Stimulated activated CD4-positive, alpha-beta T cell treated with anti-CD3 and anti-CD28 coated beads, Interleukin-2, amount 100 ng/mL, for 48 hours (primary cell): ENCODE measurements at places on chromosomes 13 and 19.
A peak's percentile ranks its signal among the peaks of the same experiment; 100 is the strongest.

DNA sequence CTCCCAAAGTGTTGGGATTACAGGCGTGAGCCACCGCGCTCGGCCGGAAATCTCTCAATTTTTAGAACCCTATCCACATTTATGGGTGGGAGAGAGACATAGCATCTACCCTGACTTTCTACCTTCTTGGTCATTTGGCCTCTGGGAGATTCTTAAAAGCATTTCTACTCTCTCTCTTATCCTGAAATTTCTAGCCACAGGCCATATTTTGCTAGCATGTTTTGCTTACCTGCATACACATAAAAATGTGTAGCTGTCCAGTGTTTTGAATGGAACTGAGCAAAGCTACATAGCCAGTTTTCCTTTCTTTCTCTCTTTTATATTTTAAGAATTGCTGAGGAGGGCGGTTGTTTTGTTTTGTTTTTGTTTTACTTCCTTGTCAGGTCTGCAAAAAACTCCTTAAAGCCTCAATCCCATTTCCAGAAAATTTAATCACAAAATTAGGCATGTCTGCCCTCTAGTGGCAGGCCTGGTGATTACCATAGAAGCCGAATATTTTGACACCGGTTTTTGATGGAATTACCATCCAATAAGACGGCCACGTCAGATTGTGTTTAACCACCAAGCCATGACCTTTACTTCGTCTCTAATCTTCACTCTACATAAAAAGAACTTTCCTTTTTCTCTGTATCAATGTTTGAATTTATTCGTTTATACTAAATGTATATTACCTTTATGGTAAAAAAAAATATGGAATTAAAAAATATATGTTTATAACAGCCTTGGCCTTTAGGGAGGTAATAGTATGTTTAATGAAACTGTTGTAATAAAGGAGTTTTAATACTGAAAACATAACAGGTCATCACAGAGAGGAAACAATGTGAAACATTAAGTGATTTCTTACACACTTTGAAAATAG, 34.4 kb upstream of the OXGR1 start:
- DNase-seq, result peak; percentile 58

- no peak for DNase-seq
These were observed 56.1 kb upstream of the STK24 start for GRCh38 chr13:98632961-98633360.

DNA sequence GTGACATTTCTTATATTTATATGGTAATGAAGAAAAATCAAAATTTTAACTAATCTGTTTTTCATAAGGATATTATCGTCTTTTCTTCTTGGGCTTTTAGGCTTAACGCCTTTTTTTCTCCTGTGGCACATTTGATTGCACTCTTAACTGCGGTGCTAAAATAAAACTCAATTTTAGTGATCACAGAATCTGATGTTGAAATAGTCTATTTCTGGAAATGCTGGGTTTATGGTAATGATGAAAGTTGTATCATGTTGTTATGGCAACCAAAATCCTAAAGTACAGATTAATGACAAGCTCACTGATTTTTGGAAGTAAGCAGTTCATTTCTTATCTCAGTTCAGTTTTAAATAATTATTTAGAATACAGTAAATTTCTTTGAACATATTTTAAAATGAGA, 85.3 kb downstream of the COG6 start:
- DNase-seq, result no peak

DNA sequence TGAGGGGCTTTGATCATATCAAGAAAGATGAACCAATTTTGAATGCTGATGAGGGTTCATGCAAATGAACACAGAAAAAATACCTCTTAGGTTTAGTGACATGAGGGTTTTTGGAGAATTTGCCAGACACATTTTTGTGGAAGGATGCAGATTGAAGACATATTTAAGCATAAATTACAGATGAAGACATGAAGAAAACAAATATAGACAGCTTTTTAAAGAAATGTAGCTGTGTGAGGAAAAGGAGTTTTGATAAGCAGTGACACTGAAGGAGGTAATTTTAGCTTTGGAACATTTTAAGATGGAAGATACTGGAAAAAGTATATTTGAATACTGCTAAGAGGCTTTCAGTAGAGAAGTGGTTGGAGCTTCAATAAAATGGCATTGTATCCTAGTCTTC, 810.8 kb upstream of the GPC6 start:
- DNase-seq, result no peak

DNA sequence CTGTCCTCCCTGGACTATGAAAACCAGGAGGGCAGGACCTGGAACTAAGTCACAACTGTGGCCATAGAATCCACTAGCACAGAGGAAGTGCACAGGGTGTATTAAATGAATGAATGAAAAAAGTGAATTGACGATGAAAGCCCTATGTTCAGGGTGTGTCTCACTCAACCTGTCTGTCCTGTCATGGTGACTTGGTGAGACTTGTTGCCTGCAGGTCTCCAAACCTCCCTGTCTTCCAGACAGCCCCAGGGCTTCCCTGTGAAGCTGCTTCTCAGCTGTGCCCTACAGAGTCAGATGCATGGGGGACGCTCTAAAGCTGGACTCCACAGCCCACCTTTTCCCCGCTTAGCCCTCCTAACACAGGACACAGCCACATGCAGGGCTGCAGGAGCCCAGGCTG, 4.8 kb upstream of the IGFL1 start:
- no peak for DNase-seq

- DNase-seq, result no peak
These were observed 1000.6 kb downstream of the OLFM4 start for GRCh38 chr13:54029226-54029625.

DNA sequence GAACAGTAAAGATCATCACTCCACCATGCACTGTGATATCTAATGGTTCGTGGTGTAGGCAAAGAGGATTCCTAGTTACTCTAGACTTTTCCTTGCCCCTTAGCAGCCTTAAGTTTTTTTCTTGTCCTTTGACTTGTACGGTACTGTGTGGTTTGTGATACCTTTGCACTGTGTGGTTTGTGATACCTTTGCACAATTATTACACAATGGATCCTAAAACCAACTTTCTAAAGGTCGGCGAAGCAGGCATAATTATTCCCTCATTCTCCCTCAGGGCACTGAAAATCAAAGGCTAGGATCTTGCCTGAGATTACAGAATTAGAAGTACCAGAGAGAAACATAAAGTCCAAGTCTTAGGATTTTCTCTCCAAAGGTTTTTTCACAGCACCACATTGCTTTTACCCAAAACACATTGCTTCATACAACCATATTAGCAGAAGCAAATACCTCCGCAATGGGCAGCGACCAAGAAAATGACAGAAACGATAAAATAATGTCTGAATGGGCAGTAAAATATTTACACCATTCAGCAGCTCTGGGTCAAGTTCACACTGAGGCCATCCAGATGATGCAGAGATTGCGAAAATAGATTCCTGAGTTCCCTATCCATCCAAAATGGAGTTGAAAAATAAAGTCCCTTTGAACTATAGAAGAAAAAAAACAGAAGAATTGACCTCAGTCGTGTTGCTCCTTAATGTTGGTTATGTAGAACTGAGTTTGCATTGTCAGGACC, 106.4 kb downstream of the FGF14 start:
- DNase-seq, result no peak

DNA sequence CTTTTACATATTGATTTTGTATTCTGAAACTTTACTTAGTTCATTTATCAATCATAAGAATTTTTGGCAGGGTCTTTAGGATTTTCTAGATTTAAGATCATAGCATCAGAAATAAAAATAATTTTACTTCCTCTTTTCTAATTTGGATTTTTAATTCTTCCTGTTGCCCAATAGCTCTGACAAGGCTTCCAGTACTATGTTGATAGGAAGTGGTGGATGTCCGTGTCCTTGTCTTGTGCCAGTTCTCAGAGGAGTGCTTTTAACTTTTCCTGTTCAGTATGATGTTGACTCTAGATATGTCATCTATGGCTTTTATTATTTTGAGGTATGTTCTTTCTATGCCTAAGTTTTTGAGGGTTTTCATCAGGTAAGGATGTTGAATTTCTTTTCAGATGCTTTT, 7.7 kb upstream of the KIR2DL4 start:
- no peak for DNase-seq

GRCh38 chr19:57096685-57097361, 23.0 kb upstream of the USP29 start:
- no peak for DNase-seq
